NCI-H2171 treated with DMSO at 0.1 percent for 48 hours (cell line): ENCODE measurements at places on chromosomes 2 and 18.
A peak's percentile ranks its signal among the peaks of the same experiment; 100 is the strongest.

- DNase-seq = no peak
Measured at GRCh38 chr2:42976351-42976750, 184.0 kb upstream of the HAAO start.

DNA sequence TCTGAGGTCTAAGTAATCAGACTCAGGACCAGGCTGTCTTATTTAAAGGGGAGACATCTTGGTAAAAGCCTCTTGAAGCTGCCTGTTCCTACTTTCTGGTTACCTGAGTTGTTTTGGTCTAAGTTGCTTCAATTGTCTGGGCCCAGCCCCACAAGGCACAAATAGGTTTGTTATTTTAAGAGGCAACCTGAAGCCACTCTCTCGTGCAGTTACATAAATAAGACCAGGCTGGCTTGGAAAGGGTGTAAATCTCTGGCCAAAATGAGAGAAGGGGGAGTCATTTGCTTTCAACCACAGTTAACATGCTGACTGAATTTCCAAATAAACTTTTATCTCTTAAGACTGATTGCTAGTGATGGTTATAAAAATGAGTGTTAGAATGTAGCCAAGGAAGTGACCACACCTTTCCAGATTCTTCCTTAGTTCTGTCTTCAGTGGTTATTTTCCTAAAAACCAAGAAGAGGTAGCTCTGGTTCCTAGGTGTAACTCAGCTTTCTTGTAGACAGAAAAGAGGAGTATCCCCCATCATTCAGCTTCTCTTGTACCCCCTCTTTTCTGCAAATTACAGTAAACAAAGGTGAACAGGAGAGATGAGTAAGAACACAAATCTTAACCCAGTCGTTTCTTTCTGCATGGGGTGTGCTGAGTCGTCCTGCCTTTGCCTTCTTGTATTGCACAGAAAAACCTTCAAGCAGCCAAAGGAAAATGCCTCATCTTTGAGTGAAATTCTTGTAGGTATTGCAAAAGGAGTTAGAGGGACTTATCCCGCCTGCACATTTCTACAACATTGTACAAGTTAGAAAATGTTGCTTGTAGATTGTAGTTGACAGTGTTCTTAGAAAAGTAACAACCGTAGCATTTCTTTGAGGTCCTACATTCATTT, 161.5 kb upstream of the NT5C1B start:
- DNase-seq = no peak

GRCh38 chr2:226652369-226652768, 147.3 kb downstream of the IRS1 start:
- DNase-seq = no peak

- no peak for DNase-seq
Measured at GRCh38 chr2:64086347-64087082, 57.7 kb downstream of the PELI1 start.

DNA sequence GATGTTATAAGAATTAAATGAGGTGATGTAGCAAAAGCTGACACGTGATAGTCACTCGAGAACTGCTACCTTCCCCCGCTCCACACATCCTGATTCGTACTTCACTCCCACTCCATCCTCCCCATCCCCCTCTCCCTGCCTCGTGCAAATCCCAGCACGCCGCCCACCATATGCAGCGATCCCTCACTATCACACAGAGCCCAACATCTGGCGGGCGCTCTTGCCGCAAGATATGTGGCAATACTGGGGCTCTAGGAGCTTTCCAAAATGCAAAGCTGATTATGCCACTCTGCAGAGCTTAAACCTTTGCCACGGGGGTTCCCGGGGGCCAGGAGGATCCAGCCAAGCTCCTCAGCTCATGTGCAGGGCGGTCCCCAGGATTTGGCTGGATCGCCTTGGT, 37.4 kb downstream of the DNMT3A start:
- DNase-seq = peak; percentile 40

DNA sequence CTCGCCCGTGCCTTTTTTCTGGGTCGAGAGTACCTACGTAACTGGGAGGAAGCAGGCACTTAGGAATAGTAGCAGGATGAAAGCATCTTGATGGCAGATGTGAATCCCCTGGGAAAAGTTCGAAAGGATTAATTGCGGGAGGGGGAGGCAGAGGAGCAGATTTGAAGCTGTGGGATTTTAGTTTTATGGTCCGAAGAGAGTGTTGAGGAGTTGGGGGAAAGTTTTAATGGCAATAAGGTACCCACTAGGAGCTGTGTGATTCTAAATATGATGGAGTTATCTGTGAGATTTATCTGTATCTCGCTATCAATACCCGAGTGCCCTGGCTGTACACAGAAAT, 1.1 kb downstream of the AGFG1 start:
- peak; percentile 40 for DNase-seq

- DNase-seq = no peak
Measured at GRCh38 chr2:239058766-239059165, 210.9 kb downstream of the TWIST2 start.

GRCh38 chr18:41745166-41746049, 209.6 kb upstream of the PIK3C3 start:
- DNase-seq = peak; percentile 59

- DNase-seq = peak; percentile 3
Measured at GRCh38 chr2:216044883-216045486, 31.6 kb upstream of the MREG start.

GRCh38 chr2:86413296-86414094, 27.7 kb upstream of the KDM3A start:
- no peak for DNase-seq

GRCh38 chr2:200751786-200752185, 59.9 kb upstream of the BZW1 start:
- DNase-seq = no peak

DNA sequence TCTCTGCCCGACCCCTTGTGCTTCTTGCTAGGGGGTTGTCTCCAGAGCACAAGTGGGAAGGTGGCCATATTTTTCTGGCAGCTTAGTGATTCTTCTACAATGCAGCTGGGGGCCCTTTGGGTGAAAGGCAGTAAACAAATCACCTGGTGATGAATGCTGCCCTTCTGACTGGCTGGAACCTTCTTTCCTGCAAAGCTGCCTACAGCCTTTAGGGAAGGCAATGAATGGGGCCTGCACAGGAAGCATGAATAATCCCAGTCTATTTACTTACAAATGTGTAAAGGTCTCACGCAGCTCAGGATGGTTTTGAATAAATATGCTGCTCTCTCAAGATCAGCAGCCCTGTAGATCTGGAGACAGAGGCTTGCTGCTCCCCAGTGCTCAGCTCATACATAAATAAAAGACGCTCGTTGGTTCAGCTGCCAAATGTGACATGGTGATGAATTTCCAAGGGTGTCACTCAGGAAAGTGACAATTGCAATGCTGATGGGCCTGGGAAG, 289.2 kb downstream of the TDRD15 start:
- DNase-seq = no peak

DNA sequence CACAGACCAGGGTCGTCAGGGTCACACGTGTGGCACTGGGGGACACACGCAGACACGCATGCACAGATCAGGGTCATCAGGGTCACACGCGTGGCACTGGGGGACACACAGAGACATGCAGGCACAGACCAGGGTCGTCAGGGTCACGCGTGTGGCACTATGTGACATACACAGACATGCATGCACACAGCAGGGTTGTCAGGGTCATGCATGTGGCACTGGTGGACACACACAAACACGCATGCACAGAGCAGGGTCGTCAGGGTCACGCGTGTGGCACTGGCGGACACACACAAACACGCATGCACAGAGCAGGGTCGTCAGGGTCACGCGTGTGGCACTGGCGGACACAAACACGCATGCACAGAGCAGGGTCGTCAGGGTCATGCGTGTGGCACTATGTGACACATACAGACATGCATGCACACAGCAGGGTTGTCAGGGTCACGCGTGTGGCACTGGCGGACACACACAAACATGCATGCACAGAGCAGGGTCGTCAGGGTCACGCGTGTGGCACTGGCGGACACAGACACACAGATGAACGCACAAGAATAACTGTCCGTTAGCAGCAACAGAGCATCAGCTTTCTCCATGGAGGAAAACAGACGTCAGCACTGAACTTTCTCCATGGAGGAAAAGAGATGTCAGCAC, 34.9 kb downstream of the HDAC4 start:
- DNase-seq = no peak

DNA sequence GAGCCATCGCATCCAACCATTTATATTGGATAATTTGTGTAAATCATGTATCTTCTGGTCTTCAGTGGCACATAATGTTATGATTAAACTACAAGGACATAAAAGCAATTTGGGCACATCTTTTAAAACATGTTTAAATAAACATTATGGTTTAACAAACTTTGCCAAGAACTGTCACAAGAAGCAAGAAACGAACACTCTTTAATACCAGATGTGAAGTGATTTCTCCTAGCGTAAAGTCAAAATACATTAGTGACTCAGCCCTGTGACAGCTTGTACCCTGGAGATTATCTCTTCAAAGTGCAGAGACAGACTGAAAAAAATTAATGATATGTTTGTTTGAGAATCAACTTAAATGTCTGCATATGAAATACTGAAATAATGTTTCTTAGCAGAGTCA, 39.9 kb downstream of the DSEL start:
- no peak for DNase-seq

DNA sequence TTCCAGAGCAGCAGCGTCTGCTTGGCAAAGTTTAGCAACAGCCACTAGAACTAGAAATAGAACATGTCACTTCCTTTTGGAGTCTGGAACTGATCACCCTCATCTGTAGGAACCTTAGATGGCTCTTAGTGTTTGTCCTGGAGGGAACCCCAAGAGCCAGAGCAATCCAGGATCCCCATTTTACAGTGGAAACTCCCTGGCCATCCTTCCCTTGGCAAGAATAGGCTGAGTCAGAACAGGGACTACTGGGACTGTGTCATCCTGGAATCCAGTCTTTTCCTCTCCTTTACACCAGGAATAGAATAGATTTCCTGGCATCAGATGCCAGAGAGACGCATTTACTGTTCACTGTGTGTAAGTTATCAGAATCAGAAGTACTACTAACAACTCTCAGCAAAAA, 33.2 kb upstream of the GRHL1 start:
- no peak for DNase-seq

GRCh38 chr2:234032279-234032856, 18.1 kb upstream of the SPP2 start:
- no peak for DNase-seq

DNA sequence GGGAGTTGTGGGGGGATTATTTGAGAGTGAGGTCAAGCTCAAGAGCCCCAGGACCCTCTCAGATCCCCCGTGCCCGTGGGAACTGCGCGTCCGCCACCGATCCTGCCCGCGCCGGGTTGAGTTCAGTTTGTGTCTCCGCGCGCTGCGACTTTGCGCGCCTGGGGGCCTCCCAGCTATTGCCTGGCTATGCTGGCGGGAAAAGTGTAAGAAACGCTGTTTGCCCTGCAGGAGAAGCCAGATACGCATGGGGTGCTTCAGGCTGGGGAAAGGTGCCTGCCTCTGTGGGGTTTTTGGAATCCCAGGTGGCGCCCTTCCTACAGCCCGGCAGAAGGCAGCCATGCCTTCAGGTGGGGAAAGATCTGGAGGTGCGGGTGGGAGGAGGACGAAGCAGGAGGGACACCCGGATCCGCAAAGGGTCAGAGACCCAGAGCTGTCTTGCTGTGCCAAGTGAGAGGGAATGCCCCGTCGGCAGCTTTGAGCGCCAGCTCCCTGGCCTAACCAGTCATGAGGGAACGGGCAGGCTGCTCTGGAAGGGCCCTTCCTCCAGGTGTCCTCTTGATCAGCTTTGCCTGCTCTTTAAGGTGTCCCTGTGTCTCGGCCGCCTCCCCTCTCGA, 22.5 kb downstream of the TEX44 start:
- DNase-seq = no peak

GRCh38 chr2:110991911-110992310, 128.8 kb upstream of the BCL2L11 start:
- DNase-seq = no peak

DNA sequence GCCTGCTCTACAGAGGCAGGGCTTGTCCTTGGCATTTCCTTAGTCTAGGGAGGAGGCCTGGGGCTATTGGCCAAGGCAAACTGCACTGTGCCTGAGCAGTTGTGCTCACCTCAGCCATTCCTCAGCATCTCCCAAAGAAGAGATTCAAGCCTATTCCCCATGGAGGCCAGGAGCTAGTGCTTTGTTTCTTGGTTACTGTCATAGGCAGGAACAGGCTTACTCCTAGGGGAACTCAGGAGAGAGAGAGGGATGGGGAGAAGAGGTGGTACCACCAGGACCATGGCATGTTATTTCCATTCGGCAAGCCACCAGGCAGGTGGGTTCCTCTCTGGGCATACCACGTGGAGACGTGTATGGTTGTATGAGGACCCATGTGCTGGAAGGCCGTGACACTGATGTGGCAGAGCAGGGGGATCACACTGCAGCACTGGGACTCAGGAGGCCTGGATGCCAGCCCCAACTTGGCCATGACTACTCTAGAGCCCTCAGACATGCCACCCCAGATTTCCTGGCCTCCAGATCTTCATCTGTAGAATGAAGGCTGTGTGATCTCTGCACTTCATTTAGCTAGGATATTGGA, 233.7 kb downstream of the LOXHD1 start:
- no peak for DNase-seq

DNA sequence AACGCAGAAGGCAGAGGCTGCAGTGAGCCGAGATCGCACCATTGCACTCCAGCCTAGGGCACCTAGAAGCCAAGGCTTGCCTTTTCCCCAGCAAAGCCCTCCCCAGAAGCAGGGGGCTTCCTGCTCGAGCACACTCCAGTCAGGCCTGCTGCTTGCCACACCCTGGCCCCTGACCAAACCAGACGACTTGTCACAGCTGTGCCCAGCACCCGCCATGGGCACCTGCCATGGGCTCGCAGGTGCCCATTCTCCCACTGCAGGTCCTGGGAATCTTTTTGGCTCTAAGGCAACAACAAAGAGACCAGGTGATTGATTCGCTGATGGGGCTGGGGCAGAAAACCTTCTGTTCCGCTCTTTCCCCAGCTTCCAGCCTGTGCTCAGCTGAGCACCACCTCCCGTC, 4.9 kb downstream of the KCNK3 start:
- no peak for DNase-seq

DNA sequence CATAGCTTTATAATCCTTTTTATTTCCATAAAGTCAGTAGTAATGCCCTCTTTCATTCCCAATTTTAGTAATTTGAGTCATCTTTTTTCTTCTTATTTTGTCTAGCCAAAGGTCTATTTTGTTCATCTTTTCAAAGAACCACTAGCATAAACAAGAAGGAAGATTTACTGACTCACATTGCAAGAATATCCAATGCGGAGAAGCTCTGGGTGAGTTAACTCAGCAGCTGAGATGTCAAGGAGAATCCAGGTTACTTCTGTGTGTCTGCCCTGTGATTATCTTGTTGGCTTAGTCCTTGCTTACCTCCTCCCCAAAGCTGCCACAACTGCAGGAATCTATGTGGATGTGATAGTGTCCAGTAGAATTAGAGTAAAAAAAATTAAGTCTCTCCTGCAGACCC, 311.4 kb upstream of the NCKAP5 start:
- no peak for DNase-seq
